Activated CD8-positive, alpha-beta memory T cell treated with anti-CD3 and anti-CD28 coated beads, Interleukin-2, amount 10 ng/mL, durations not matched to agents 7 days and 5 days (primary cell): ENCODE measurements at places on chromosomes 5 and 9. TPM values are rescaled to one million over a fixed set of nuclear protein-coding genes. Genes with fewer than 3 reads are reported as not detected.

Gene HTR4
- not detected for total RNA-seq

GRCh38 chr5:27592231-27592630 lies 553.8 kb upstream of the CDH9 start:
- DNase-seq: no peak

GRCh38 chr5:146818822-146819221 lies 59.7 kb downstream of the PPP2R2B start:
- DNase-seq: no peak

Gene JAKMIP2
- 6.1 TPM for total RNA-seq

DNA sequence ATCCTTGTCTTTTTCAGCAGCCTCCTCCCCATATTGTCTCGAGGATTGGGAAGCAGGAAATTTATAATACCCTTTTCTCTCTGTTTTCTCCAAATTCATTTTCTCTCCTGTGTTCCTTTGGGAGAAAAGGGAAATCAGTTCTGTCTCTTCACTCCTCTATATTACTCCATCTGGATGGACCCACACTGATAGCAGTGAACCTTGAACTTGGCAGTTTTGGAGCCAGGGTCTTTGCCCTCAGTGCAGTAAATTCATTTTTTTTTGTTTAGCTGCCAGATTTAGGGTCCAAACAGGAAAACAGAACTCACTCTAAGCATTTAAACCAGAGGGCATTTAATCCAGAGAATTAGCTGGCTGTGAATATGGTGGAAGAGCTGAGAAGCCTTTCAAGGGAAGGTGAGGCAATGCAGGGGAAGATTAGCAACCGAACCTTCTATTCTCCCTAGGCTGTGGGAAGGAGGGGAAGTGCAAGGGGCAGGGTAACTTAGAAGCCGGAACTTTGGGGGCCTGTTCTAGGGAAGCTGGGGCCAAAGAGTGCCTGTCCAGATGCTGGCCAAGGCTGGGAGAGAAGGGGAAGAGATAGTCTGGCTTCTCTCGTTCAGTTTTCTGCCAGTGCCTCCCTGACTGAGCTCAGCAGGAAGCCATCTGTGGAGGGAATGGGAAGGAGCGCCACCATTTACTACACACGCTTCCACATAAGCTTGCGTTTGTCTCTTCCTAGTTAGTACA lies 16.3 kb upstream of the NPR2 start:
- no peak for DNase-seq

GRCh38 chr5:34703767-34704713 lies 47.9 kb downstream of the RAI14 start:
- no peak for DNase-seq
